ENCODE measurements at places on chromosomes 2 and 18.

DNA sequence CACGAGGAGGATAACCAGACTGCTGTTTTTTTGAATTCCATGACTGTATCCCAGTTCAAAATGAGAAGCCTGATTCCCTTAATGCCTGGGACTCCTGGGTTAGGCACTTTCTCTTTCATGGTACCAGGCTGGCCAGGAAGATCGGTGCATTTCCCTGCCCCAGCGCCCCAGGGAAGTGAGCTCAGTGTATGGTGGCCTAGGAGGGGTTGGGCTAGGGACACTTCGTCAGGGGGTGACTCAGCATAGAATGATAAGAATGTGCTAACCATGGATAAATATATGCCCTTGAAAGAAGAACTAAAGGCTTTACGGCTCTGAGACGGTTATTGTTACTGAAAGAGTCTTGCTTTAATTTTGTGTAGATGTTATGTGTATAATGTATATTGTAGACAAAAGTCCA lies 27.5 kb upstream of the FAM237A start:
- DNase-seq, result no peak

GRCh38 chr18:7084080-7085065 lies 33.2 kb downstream of the LAMA1 start:
- DNase-seq, result no peak

DNA sequence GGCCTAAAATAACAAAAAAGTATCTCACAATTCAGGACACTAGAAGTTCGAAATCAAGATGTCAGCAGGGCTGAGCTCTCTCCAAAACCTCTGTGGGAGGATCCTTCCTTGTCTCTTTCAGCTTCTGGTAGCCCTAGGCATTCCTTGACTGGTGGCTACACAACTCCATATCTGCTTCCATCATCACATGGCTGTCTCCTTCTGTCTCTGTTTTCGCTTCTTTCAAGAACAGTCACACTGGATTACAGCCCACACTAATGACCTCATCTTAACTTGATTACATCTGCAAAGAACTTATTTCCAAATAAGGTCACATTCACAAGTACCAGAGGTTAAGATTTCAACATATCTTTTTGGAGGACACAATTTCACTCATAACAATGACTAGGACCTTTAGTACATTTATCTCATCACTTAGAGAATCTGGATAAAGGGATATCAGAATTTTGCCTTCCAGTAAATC lies 275.2 kb downstream of the IRS1 start:
- no peak for DNase-seq

- no peak for DNase-seq
Observed at GRCh38 chr2:40823478-40823877, 371.6 kb upstream of the SLC8A1 start.

- no peak for DNase-seq
Observed at GRCh38 chr2:9654452-9655100, 23.8 kb upstream of the YWHAQ start.

DNA sequence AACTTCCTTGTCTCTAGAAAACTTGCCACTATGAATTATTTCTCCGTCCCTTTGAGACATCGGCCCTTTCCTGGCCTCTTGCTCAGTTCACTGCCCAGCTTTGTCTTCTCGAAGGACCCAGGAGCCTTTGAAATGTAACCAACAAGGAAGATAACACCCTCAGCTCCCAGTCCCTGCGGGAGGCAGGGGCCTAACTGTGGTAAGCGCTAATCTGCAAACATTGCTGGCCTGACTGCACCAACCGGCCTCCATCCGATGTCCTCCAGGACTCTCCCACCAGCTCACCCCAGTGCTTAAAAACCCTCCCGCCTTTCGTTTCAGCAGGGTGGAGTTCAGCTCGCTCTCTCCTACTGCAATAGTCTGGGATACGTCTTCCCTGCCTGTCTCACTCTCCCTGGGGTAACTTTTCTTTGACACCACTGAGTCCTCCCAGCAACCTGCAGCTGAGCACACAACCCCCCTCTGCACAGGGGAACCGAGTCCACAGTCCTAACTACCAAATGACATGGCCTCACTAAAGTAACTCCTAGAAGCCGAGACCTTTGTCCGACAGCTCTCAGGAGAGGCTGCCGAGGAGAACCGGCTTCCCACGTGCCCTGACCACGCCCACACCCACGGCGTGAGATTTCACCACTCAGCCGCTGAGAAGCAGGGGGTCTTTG lies 76.1 kb downstream of the MBP start:
- DNase-seq, result no peak

GRCh38 chr2:219406861-219407230 lies 11.3 kb upstream of the DES start:
- no peak for DNase-seq

DNA sequence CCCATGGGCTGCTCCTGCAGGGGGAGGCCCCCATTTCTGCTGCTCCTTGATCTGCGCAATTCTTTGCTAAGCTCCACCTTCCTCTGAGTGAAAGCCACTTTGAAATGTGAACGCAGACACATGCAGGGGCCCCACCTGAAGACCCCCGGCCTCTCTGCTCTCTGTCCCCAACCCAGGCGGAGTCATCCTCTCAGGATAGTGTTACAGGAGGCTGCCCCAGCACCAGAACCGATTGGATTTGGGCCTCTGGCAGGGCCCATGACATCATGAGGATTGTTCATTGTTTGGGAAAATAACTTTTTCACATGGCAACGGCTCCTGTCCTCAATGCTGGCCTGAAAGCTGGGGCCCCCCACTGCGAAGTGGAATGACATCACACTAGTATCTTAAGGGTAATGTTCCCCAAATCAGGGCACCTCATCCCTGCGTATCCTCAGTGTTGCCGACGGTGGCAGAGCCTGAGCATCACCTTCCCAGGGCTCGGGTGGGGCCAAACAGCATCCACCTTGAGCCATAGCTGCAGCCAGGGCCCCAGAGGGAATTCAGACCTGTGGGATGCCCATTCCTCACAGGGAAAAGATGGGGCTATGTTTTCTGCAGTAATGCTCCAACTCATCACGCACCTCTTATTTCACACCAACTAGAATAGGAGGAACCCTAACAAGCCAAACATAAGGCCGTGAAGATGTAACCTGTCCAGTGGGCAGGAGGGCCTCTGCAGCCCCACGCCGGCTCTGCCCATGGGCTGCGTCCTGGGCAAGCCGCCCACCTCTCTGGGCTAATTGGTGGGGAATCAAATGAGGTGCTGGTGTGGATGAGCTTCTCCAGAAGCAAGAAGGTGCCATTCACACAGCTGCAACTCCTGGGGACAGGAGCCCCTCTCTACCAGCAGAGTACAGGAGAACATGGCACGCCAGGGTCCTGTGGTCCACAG lies 2.7 kb upstream of the ERFE start:
- no peak for DNase-seq

DNA sequence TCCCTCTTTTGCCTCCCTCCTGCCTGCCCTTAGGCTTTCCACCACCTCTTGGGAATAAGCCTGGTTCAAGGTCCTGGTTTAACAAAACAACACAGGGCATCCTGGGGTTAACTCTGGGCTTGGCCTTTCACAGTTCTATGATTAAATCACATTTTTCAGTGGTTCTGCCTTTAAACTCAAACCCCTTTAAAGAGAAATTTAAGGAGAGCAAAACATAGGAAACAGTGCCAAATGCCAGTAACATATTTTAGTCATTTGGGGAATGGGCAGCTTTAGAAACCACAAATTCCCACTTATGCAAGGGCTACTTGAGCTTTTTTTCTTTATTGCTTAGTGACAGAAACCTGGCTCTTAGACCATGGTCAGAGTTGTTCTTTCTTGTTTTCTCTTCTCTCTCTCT lies 112.2 kb upstream of the FZD5 start:
- DNase-seq, result no peak

GRCh38 chr2:237547841-237548416 lies 18.4 kb upstream of the PRLH start:
- DNase-seq, result no peak

- DNase-seq, result no peak
Observed at GRCh38 chr2:121640380-121641316, 8.6 kb downstream of the CLASP1 start.

- no peak for DNase-seq
Observed at GRCh38 chr2:222433332-222434173, 9.2 kb downstream of the SGPP2 start.

- no peak for DNase-seq
Observed at GRCh38 chr18:55452123-55452611, 135.8 kb downstream of the TCF4 start.

DNA sequence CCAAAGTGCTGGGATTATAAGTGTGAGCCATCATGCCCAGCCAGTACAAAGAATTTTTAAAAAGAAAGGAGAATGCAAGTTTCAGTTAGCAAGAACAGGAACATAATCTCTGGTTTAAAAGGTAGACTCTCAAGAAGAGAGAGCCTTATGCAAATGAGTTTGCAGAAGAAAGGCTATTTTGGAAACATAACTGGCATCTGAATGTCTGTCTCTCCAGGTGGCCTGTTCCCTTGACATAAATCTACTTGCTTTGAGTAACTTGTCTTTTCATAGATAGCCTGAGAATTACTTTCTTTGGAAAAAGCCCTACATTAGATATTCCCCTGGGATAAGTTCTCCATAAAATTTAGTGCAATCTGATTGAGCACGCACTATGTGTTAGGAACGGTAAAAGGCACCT lies 109.6 kb downstream of the ICOS start:
- DNase-seq, result no peak

DNA sequence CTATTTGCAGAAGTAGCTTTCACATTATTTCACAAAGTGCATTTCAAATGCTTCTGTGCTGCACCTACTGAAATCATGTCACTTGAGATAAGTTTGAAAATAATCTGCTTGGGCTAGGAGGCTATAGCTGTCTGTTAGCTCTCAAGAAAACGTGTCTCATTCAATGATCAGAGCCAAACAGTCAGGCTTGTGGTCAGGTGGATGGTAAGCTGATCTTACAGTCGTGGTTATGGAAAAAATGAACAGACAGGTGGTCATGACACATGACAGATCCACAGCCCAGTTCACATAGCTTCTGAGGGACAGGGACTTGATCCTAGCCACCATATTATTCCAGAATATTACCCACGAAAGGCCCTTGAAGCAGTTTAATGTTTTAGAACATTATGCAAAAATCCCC lies 26.5 kb upstream of the RFX8 start:
- DNase-seq, result no peak

All from stimulated activated CD4-positive, alpha-beta T cell treated with anti-CD3 and anti-CD28 coated beads, Interleukin-12 subunit alpha, Interleukin-12 subunit beta, amount 100 ng/mL, for 4 hours (primary cell).